B cell (primary cell): ENCODE measurements at places on chromosomes 4 and X. TPM values are rescaled to one million over a fixed set of nuclear protein-coding genes. Genes with fewer than 3 reads are reported as not detected.

- DNase-seq: no peak
Observed at GRCh38 chr4:24604558-24605214, 20.3 kb upstream of the DHX15 start.

DNA sequence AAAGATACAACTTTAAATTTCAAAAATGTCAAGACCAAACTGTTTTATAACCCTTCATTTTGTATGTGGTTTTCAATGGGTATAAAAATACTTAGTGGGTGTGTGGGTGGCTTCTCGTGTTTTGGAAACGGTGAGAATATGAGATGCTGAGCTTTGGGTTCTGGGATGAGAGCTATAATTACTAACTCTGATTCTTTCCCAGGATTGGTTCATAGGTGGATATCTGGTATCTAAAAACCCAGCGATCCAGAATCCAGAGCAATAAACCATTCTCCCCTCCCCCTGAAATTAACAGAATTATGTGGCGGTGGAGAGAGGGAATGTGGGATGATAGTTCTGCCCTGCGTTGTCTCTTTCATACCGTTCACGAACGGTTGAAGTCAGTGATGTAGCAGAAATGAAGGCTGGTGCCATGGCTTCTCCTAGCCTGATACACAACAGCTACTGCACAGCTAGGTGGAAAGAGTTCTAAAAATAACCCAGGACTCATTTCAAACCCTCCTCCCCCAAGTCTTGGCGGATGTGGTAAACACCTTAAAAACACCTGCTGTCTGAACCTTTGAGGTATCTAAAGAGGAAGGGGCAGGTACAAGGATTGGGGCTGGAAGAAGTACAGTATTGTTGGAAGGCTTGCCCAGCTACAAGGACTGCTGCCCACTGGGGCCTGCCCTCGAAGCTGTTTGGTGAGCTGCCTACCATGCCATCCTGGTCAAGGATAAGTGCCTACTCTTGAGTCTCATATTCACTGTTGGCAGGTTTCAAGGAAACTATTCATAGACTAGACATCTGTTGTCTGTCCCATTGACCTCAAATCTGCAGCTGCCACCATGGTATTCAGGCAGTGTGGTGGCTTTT, 44.5 kb downstream of the SEPTIN11 start:
- DNase-seq: no peak

DNA sequence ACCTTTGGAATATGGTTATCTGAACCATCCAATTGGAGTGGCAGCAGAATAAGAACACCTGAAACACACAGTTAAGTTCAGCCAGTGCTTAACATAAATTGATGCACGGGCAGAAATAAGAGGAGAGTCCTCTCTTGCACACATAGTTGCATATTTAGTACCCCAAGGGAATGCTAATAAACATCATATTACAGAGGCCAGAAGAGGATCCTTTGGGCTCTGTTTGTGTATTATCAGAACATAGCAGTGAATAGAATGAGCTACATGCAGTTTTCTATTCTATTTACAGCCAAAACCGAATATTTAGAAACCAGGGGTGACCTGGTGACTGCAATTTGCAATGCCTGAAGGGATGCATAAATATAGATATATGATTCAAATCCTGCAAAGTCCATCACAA, 300.8 kb upstream of the GALNT7 start:
- DNase-seq: no peak

DNA sequence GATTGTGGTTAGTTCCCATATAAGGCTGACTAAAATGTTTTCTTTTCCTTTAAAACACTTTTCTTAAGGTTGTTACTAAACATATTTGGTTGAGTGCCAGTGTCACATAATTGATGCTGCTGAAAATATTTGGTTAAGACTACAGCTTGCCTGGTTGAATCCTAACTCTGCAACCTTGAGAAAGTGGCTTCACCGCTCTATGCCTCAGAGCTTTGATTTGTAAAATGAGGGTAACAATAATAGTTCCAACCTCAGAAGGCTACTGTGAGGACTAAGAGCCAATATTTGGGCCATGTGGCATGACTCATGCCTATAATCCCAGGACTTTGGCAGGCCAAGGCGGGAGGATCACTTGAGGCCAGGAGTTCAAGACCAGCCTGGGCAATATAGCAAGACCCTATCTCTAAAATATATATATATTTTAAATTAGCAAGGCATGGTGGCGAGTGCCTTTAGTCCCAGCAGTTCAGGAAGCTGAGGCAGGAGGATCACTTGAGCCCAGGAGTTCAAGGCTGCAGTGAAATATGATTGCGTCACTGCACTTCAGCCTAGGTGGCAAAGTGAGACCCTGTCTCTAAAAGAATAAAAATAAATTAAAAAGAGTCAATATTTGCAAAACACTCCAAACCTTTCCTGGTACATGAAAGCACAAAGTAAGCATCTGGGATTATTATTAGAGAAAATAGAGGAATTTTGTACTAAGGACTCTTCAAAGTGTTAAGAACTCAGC, 7.1 kb upstream of the NEIL3 start:
- no peak for DNase-seq

DNA sequence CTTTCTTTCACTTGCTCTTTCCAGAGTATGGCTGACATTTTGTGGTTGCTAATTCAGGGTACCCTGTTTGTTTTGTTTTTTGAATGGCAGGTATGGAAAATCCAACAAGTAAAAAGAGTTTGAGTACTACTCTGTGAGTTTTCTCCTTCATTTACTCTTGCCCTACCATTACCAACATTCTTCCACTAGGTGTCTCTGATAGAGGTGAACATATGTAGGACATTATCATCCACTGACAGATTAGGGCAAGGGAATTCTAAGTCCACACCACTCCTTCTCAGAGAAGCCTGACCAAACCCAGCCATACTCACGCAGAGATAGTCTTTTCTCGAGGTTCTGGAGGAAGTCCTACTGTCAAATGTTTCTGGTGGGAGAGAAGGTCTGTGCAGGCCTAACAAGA, 36.7 kb upstream of the HDAC8 start:
- DNase-seq: no peak

GRCh38 chrX:1487401-1487800, 34.7 kb upstream of the ASMTL start:
- no peak for DNase-seq

DNA sequence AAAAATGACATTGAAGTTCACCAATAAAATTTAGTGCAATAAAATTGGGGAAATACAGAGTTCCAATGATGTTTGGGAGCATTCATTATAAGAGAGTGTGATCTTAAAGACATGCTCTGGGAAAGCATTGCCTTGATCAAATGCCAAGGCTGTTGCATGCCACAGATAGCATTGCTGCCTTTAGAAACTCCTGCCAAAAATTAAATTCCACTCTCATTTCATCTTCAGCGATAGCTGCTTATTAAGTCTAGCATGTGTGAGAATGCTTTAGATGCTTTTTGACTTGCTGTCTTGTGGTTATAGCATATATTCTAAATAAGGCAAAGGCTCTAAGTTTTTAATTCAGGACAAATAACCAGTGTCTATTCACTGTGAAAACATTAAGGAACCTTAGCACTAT, 49.3 kb downstream of the NPNT start:
- DNase-seq: no peak

RTL9 gene
- total RNA-seq: not detected in 2 replicates

DNA sequence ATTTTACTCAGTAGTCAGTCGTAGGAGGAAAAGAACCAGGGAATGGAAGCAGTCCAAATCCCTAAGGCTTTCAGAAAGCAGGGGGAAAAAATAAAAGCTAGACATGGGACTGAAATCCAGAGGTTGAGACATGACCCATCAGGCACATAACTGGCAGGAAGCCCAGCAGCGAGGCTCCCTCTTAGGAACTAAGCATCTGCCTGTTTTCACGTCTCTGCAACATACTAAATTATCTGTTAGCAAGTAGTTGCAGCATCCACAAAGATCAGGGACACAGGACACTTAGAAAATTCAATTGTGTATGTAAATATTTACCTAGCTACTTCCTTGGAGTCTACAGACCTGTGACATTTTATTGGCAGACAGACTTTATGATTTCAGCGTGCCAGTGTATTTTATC, 118.0 kb upstream of the EDNRA start:
- DNase-seq: no peak

FAT1 gene
- 0.07 and 0.15 TPM in 2 replicates for total RNA-seq

DNA sequence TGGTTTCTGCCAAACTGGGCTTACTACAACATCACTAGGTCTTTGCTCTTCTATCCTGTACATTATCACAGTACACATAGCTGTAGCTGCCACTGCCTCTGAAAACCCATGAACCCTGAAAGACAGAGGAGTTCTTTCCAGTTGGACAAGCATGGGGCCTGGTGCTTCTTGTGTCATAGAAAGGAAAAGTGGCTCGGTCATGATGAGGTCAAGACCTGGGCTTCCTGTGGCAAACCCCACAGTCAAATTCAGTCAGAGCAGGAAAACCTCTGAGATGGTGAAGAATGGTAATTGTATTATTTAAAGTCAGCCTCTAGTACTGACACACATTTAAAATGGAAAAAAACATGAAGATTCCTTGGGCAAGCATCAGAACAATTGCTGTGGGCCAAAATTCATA, 133.3 kb upstream of the PRPS2 start:
- no peak for DNase-seq

GRCh38 chr4:118171381-118171780, 137.1 kb downstream of the NDST3 start:
- DNase-seq: no peak

GNRHR gene
- not detected in 2 replicates for total RNA-seq

GRCh38 chr4:151712777-151713176, 48.0 kb downstream of the GATB start:
- DNase-seq: no peak

- no peak for DNase-seq
Observed at GRCh38 chrX:10981506-10981905, 129.6 kb upstream of the HCCS start.

GRCh38 chr4:119506806-119507205, 121.8 kb downstream of the PDE5A start:
- DNase-seq: no peak

DNA sequence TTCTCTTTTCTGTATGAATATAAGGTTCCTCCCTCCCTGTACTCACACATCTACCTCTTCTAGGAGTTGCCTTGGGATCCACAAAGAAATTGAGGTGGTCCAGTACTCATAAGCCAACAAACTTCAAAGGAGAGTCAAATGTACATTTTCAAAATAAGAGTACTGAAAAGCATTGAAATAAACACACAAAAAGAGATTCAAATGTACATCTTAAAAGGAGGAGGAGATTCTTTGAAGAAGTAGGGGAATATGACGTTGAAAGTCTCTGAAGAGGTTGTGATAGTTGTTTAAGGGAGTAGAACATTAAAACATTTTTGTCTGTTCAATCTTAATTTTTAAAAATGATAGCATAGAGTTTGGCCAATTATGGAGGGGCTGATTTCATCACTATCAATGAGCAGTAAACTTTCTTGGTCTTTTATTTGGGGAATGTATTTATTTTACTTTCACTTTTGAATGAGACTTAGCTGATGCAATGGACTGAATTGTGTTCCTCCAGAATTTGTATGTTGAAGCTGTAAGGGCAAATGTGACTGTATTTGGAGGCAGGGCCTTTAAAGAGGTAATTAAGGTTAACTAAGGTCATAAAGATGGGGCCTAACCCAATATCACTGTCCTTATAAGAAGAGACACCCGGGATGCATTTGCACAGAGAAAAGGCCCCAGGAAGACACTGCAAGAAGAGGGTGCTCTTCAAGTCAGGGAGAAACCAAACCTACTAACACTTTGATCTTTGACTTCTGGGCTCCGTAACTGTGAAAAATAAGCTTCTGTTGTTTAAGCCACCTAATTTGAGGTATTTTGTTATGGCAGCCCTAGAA, 226.3 kb upstream of the PGRMC2 start:
- DNase-seq: no peak

- DNase-seq: no peak
Observed at GRCh38 chr4:154502111-154502510, 10.5 kb upstream of the DCHS2 start.

SMPX gene
- total RNA-seq: not detected in 2 replicates

DNA sequence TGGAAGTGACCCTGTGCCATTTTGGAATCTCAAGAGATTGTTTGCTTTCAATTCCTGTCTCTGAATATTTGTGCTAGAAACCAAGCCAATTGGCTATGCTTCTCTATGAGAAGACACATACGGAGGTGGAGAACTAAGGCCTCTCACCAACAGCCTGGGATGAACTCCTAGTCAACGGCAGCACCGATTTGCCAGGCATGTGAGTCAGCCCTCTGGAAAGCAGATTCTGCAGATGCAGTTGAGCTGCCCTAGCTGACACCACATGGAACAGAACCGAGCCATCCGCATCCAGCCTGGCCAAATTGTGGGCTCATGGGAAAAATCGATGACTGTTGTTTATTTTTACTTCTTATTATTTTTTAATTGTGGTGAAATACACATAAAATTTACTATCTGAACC, 58.2 kb upstream of the WDFY3 start:
- DNase-seq: no peak

AVPR2 gene
- total RNA-seq: 0.53 TPM in 1 of 2 replicates, not detected in the other

GABRG1 gene
- total RNA-seq: not detected in 2 replicates

PDGFRA gene
- total RNA-seq: not detected in 2 replicates

WAS gene
- 98.0 and 102 TPM in 2 replicates for total RNA-seq

GRCh38 chr4:186104114-186104889, at the start of gene FAM149A:
Gene FAM149A, plus strand, starts transcription at chr4:186104704.
- peak; percentile 57 for DNase-seq

- no peak for DNase-seq
Observed at GRCh38 chr4:183746305-183747229, 87.5 kb downstream of the TRAPPC11 start.

GRCh38 chr4:17557880-17558279, 19.1 kb upstream of the LAP3 start:
- DNase-seq: no peak

KLB gene
- total RNA-seq: 0.10 TPM in 1 of 2 replicates, not detected in the other

PRPS2 gene
- 30.4 and 31.1 TPM in 2 replicates for total RNA-seq

DNA sequence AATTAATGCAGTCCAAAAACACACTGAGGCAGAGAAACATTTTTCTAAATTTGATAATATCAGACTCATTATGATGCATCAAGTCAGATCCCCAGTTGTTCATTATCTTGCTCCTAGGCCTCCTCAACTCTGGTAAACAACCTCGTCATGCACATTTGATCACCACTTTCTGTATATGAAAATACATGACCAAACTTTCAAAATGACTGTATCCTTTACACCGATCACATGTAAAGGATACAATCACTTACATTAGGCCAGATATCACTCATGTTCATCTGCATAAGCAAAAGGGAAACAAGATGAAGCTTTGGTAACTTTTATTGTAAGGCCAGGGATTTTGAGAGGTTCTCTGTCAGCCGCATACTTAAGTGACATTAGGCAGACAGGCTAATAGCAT, 99.4 kb upstream of the IL1RAPL1 start:
- no peak for DNase-seq

GRCh38 chr4:84381759-84382158, 117.3 kb downstream of the NKX6-1 start:
- DNase-seq: no peak

DNA sequence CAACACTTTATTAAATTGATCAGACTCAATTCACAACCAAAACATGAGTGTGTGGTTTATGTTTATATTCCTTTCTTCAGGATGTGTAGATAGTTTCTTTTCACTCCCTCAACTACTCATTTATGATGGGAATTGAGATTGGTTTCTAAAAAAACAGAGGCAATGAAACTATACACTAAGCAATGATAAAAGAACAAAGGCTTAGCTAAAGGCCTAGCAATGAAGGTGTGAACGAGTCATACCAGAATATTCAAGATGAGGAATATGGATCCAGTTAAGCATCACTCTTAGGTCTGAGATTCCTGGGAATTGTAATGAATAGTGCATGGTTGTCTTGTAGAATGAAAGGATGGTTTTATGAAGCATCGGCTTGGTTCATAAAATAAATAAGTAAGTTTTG, 17.5 kb upstream of the RASL11B start:
- no peak for DNase-seq

- no peak for DNase-seq
Observed at GRCh38 chr4:105455998-105456397, 17.9 kb downstream of the PPA2 start.

GRCh38 chrX:132958091-132958703, at the start of gene HS6ST2:
Gene HS6ST2, minus strand, starts transcription at chrX:132958629.
- no peak for DNase-seq

GRCh38 chr4:173192375-173193162, 24.0 kb downstream of the GALNT7 start:
- peak; percentile 21 for DNase-seq
